Activated CD4-positive, alpha-beta memory T cell treated with anti-CD3 and anti-CD28 coated beads for 36 hours (primary cell): ENCODE measurements at places on chromosomes 12 and 14.

GRCh38 chr14:59107819-59108218 lies 80.6 kb upstream of the DAAM1 start:
- DNase-seq = no peak

DNA sequence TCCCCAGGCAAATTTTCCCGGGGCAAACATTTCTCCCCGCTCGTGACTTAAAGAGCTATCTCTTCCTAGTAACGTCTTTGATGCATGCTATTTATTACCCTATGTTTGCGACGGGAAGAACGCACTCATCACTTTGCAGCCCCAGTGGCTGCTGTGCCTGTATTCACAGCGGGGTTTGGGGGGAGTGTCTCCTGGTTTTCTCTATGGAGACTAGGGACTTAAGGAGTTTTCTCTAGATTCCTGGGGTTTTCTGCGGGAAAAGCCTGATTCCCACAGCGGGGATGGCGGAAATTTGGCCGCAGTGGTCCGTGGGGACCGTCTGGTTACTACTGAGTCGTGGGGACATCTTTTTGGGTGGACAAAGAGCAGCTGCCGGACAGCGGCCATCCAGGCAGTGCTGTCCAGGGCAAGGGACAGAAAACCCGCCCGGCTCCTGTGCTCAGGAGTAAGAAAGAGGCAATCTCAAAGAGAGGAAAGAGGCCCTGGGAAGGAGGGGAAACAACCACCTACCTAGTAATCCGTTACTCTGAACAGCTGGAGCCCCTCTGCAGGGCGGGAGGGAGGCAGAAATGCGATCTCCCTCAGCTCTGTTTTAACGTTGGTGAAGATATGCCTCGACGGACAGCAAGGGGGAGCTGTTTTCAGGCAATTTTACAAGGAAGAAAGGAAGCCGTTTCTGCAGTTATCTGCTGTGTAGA lies 771 bp upstream of the AVPR1A start:
- DNase-seq = peak; percentile 29

DNA sequence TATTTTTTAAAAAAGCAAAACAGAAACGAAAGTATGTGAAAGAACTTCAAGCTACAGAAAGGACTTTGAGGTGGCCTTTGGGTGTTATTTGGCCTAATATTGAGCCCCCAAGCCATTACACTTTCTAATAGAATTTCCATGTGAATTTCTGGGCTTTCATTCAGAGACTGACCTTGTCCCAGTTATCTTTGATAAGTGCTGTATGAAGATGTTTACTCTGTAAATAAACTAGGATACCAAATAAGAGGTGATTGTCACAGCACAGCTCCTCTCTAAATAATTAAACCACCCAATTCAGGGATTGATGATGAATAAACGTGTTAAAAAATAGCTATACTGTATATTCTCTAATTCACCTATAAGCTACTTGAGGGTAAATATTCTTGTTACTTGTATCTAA lies 32.8 kb upstream of the PPFIBP1 start:
- DNase-seq = no peak

- no peak for DNase-seq
These were observed 156.7 kb downstream of the KIF26A start for GRCh38 chr14:104294983-104295680.

DNA sequence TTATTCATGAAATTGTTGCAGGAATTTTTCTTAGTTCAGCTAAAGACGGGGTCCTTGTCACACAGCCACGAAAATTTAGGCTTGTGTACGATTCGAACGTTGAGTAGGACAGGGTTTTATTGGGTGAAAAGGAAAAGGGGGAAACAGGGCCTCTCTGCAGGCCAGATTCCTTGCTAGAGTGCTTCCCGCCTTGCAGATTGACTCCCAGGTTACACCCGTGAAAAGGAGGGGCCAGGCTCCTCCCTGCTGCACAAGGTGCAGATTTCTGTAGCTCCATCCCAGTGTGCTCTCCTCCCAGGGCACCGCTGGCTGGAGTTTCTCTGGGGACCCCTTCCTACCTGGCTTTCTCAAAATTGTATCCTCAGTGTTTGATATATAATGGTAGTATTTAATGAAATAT lies 221.5 kb downstream of the ERC1 start:
- no peak for DNase-seq

DNA sequence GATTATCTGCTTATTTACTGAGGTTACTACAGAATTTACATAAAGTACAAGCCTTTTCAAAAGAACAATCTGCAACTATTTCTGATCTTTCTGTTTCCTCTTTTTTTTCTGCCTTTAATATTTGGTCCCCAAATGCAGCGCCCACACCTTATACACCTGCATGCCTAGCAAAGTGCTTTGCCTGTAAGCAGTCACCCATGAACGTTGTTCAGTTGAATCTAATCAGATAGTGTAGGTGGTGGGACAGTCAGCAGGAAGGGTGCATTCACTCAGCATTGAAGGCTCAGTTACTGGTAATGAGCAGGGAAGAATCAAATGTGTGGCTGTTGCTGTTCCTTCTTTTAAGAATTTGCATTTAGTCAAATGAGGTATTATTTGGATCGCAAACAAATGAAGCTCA lies 108.4 kb downstream of the GPR135 start:
- no peak for DNase-seq

GRCh38 chr14:30064454-30064853 lies 136.8 kb upstream of the PRKD1 start:
- DNase-seq = no peak

GRCh38 chr12:68613209-68613904 lies 2.7 kb downstream of the RAP1B start:
- peak; percentile 68 for DNase-seq

DNA sequence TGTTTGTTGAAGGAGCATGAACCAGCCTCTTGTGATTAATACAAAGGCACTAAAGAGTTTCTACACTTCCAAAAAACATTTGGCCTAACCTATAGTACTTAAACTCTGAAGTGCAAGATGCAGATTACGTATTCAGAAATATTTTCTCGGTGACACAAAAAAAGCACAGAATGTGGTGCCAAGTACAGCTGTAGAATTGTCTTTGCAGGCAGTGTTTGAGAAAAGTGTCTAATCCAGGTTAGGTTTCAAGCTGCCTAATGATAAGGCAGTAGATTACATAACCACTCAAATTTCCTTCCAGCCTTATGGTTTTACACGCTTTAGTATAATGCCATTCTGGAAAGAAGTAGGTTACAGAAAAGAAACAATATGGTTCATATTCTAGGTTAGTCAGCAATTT lies 205.2 kb downstream of the KLHL28 start:
- no peak for DNase-seq

- no peak for DNase-seq
These were observed 88.9 kb upstream of the FRMD6 start for GRCh38 chr14:51562816-51563215.

DNA sequence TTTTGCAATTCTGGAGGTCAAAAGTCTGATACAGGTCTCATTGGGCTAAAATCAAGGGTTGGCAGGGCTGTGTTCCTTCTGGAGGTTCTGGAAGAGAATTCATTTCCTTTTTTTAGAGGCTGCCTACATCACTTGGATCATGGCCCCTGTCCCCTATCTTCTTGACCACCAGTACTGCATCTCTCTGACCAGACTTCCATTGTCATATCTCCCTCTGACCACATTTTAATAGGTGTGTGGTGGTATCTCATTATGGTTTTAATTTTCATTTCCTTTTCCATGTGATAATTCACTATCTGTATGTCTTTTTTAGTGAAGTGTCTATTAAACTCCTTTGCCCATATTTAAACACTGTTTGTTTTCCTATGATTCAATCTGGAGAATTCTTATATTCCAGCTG lies 215.2 kb upstream of the OTX2 start:
- DNase-seq = no peak

DNA sequence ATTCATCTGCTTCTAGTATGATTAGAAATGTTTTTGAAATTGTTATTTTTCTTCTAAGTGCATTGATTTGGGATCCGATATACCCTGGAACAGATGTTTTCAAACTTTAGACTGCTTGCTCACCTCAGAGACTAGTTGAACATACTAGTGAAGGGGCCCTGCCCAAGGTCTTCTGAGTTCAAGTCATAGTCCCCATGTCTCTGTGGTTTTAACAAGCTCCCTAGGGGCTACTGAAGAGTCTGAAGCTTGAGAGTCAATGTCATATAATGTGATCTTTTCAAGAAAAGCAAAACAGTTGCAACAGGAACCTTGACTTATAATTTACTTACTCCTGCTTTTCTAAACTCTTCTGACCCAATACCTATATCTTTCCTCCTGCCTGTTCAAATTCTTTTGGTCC lies 7.5 kb upstream of the UBE2N start:
- DNase-seq = no peak

GRCh38 chr12:106582641-106583230 lies at the start of gene RFX4:
TSS of gene RFX4 (plus strand) at chr12:106583004. CDS start at chr12:106583321, 317 bp downstream.
- DNase-seq = no peak

DNA sequence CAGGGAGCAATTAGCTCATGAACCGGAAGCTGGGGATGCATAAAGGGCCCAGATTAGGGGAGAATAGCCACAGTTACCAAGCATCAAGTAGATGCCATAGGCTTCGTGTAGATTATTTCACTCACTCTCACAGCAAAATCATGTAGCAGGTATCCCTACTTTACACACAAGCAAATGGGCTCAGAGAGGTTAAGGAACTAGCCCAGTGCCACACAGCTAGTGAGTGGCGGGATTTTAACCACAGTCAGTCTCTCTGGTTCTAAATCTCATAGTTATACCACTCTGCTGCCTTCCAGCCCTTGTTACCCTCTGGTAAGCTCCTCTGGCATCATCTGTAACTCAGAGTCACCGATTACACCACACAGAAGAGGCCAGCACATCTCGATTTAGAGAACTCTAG lies 49.0 kb downstream of the IQSEC3 start:
- no peak for DNase-seq

GRCh38 chr12:28234444-28234843 lies 44.2 kb downstream of the CCDC91 start:
- DNase-seq = no peak

DNA sequence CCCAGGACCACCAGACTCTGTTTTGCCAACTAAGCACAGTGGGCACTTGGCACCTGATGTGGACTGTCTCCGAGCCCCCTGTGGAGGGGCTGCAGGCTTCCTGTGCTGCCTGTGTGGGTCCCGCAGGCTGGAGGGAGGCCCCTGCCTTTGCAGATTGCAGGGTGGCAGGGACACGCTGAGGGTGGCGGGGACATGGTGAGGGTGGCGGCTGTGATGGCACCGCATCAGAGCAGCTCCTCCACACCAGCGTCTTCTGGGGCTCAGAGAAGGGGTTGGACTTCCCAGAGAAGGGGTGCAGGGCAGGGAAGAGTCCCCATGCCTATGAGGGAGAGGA lies 8.1 kb downstream of the ZFYVE21 start:
- no peak for DNase-seq

DNA sequence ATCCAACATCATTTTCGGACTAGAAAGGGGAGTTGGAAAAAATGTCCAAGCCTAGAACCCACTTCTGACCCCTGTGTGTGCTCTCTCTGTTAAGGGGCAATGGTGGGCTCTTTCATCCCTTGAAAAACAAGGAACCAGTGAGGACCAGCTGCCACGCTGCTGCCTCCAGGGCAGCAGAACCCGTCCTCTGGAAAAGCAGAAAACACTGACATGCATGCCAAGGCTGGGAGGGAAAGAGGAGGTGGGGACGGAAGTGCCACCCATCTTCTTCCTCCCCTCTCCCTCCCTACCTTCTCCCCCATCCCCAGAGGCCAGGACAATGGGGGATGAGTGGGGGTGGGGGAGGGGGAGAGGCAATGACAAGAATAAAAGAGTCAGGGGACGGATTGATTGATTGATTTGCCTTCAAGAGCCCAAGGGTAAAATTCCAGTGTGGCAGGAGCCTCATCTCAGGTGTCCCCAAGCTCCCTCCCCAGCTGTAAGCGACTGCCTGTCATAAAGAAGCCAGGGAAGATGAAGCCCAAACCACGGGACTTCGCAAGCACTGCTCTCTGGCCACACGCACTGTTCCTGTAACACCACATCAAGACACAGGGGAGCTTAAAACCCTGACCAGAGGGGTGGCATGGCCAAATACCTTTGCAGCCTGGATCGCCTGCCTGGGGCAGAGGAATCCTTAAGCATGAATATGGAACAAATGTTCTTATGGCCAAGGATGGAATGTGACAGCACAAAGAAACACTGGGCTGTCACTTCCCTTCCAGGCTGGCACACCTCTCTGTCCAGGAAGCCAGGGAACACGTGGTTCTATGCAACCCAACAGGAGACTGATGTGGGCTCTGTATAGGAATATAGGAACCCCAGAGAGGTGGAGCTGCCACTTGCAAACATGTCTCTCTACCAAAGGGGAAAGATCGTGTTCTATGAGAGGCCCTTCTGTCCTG lies 38.9 kb upstream of the BDKRB2 start:
- DNase-seq = no peak

DNA sequence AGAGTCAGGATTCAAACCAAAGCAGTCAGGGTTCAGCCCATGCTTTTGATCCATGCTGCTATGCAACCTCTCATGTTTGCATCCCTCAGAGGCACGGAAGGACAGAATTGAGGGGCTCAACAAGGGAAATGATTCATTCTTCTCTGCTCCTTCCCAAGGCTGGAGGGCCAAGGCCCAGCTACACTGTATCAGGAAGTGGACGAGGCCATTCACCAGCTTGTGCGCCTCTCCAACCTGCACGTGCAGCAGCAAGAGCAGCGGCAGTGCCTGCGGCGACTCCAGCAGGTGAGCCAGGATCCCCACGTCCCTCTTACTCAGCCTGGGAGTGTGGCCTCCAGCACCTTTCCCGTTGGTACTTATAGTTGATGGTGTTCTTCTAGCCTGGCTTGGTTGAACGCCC lies 8.6 kb downstream of the ARHGEF40 start:
- no peak for DNase-seq

DNA sequence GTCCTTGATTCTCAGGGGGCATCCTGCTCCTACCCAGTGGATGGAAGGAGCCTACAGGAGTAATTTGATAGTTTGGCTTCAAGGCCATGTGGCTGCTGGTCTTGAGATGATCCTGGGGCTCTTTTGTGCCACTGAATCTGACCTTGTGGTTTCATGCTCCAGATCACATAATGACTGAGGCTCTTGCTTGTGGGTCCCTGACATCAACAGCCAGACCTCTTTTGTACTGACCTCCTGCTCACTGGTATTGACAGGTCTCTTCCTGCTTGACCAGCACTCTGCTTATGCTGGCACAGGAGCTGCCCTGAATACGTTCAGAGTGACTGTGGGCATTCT lies 23.2 kb upstream of the JPH4 start:
- no peak for DNase-seq

- DNase-seq = no peak
These were observed 104.0 kb upstream of the SSTR1 start for GRCh38 chr14:38103542-38104225.

GRCh38 chr14:75554482-75554881 lies 23.9 kb upstream of the FLVCR2 start:
- DNase-seq = no peak

GRCh38 chr14:50232276-50232642 lies 881 bp upstream of the SOS2 start:
- no peak for DNase-seq
